ENCODE measurements at places on chromosomes 7 and 10. TPM values are rescaled to one million over a fixed set of nuclear protein-coding genes. Genes with fewer than 3 reads are reported as not detected.

GPER1 gene
- 5.2 TPM for total RNA-seq

ZNF365 gene
- total RNA-seq, result under 0.01 TPM

SLK gene
- total RNA-seq, result 30.3 TPM

MSMB gene
- total RNA-seq, result not detected

FAM221A gene
- total RNA-seq, result 0.52 TPM

AKR1C4 gene
- not detected for total RNA-seq

CCL24 gene
- total RNA-seq, result not detected

MEIG1 gene
- not detected for total RNA-seq

KLF14 gene
- 0.52 TPM for total RNA-seq

PCLO gene
- 0.52 TPM for total RNA-seq

CALCR gene
- total RNA-seq, result 5.2 TPM

HOGA1 gene
- 1.6 TPM for total RNA-seq

ANKRD61 gene
- total RNA-seq, result not detected

EPDR1 gene
- 63.2 TPM for total RNA-seq

STOX1 gene
- total RNA-seq, result 3.7 TPM

TMEM225B gene
- 0.52 TPM for total RNA-seq

FOXI2 gene
- not detected for total RNA-seq

MMP21 gene
- under 0.01 TPM for total RNA-seq

CALD1 gene
- total RNA-seq, result 89.8 TPM

PRLHR gene
- not detected for total RNA-seq

CCT6A gene
- total RNA-seq, result 113 TPM

SMIM30 gene
- 38.6 TPM for total RNA-seq

NPVF gene
- total RNA-seq, result not detected

H2BK1 gene
- not detected for total RNA-seq

LRRD1 gene
- total RNA-seq, result 0.52 TPM

IGF2BP3 gene
- 59.0 TPM for total RNA-seq

CLRN3 gene
- 0.52 TPM for total RNA-seq

RNF32 gene
- total RNA-seq, result 0.52 TPM

ARHGEF5 gene
- total RNA-seq, result 0.52 TPM

HOXA9 gene
- total RNA-seq, result 7.8 TPM

CHST15 gene
- total RNA-seq, result 19.3 TPM

C10orf62 gene
- under 0.01 TPM for total RNA-seq

DYDC1 gene
- not detected for total RNA-seq

TFEC gene
- 2.1 TPM for total RNA-seq

GRM3 gene
- under 0.01 TPM for total RNA-seq

GBX1 gene
- not detected for total RNA-seq

MACC1 gene
- not detected for total RNA-seq

OR9A2 gene
- total RNA-seq, result not detected

PPP1R17 gene
- total RNA-seq, result not detected

PTPRN2 gene
- total RNA-seq, result 1.6 TPM

ANKRD30A gene
- total RNA-seq, result not detected

ACTL6B gene
- total RNA-seq, result not detected

CAMK2G gene
- total RNA-seq, result 16.2 TPM

ZNF479 gene
- not detected for total RNA-seq

TPK1 gene
- total RNA-seq, result 7.3 TPM
